ENCODE measurements at places on chromosomes 13 and 19. TPM values are rescaled to one million over a fixed set of nuclear protein-coding genes. Genes with fewer than 3 reads are reported as not detected.

Gene KIR3DL3
- not detected for total RNA-seq

Gene ZNF324B
- total RNA-seq: 4.9 TPM

Gene PRR19
- total RNA-seq: 1.4 TPM

Gene ZNF681
- total RNA-seq: 1.3 TPM

Gene FGF22
- not detected for total RNA-seq

Gene RGL3
- 3.6 TPM for total RNA-seq

Gene NECTIN2
- total RNA-seq: 297 TPM

Gene RASGRP4
- total RNA-seq: not detected

Gene SPTBN4
- total RNA-seq: 0.41 TPM

Gene ZNF730
- total RNA-seq: 2.8 TPM

Gene ZNF749
- total RNA-seq: 16.2 TPM

Gene SMAD9
- 2.9 TPM for total RNA-seq

Data from astrocyte (in vitro differentiated cells and primary cell).